T-cell (primary cell): ENCODE measurements at places on chromosomes 1 and 21.

GRCh38 chr1:191977874-191978506 is 180.3 kb upstream of the RGS18 start:
- DNase-seq: no peak

GRCh38 chr21:24096651-24097050 is 1510.6 kb downstream of the MRPL39 start:
- no peak for DNase-seq

DNA sequence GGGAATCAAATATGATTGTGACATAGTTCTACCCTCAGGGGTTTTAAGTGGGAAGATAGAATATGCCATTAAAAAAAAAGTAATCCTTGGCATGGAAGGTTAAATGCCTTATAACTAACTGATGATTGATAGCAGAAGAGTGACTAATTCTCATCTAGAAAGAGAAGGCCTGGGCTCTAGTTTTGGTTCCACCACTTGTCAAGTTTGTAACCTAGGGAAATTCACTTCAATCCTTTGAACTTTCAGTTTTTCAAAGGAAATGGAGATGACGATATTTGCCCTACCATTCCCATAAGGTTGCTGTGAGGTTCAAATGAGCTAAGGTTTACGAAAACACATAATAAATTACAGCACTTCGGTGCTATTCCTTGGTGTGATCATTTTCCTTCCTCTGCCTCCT is 88.5 kb downstream of the GPR88 start:
- no peak for DNase-seq

DNA sequence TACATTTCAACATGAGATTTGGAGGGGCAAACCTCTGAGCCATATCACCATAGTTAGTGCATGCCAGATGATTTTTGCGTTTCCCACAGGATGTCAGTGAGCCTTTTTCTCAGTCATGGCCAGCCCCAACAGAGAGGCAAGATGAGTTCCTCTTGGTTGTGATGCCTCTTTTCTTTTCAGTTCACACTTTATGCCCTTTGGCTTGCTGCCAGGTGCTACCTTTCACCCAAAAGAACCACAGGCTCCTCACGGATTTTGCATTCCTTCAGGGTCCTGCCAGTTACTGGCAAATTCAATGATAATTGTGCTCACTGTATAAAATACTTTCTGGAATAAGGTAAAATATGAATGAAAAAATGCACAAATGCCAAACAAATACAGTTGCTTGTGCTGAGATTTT is 411.3 kb downstream of the KIF26B start:
- DNase-seq: no peak
